GM20000 (cell line): ENCODE measurements at places on chromosomes 12 and 14.

DNA sequence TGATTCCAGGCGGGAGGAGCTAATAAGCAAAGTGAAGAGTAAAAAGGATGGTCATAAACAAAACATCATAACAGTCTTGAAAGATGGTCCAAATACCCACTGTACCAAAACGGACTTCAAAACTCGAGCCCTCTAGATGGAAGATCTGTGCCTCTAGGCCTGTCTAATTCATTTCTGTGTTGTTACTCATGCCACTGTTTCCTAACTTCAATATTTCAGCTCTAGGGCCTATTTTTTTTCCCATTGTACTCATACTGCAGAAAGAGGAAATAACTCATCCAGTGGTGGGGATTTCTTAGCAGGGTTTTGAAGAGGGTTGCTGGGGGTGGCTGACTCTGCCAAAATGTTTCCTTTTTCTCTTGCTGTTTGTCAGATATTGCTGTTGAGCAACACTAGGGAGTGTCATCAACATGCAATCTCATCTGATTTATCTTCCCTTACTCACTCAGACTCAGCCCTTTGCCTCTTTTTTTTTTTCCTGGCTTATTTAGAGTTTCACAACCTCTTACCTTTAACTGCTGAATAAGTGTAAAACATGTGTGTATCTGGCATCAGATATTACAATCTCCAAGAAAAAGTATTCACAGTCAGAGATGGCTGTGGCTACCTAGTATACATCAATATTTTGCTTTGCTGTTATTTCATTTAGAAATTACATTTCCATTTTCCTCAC lies 189.6 kb downstream of the DUSP6 start:
- DNase-seq, result peak; percentile 12

DNA sequence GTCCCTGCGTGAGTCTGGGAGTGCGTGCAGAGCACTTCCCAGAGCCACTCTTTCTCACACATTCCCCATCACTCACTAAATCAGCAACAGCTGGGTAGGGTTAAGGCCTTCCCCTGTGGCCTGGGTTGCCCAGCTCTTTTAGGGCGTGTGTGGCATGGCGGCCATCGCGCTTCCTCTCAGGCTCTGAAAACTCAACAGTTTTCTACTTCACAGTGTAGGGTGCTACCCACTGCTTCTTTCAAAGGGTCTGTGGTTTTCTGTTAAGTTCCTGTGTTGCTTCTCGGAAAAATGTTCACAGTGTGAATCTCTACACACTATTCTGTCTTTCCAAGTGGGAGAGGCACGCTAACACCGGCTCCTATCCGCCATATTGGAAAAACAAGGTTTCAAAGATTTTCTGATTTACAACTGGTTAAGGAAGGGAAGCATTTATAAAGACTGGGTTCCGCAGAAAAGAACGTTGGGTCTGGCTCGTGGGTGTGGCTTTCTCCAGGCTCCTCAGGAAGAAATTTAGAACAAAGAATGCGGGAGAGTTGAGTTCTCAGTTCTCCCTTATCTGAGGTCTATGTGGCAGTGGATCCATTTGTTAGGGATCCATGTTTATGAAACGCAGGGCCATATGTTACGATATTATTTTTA lies 34.9 kb upstream of the AEBP2 start:
- DNase-seq, result no peak

DNA sequence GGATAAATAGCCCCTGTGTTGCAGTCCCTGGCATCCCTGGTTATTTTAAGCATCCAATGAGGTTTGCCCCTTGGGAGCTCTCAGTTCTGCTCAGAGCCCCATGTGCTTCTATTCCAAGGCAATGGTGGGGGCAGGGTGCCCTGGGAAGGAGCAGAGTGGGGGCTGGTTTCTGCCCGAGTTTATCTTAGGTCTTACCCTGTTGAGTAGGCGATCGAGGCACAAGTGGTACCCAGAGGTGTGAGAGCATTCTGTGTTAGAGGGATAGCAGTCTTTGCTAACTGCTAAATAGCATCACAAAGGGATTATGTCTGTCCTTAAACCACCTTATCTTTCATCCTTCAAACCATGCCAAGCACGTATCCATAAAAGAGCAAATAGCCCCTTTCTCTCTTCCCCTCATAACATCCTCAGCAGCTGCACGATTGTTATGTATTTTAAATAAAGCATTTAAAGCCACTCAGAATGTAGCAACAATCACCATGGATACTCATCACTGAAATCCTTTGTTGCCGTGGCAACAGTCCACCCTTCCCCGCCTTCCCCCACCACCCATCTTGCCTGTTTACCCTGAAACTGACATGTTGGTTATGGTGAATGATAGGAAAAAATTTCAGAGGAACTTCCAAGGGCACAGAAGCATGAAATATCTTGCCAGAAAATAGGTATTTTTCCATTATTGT lies 139.3 kb downstream of the PTPN11 start:
- no peak for DNase-seq

DNA sequence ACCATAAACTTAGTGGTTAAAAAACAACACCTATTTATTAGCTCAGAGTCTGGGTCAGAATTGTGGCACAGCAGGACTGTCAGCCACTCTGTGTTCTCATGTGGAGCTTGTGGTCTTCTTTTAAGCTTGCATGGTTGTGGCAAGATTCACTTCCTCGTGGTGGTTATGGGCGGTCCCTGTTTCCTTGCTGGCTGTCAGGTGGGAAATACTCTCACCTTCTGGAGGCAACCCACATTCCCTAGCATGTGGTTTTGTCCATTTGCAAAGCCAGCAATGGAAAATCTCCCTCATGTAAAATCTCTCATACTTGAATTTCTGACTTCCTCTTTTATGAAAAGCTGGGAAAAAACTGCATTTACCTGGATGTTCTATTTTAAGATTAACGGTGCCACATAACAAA lies 229.8 kb downstream of the ALX1 start:
- DNase-seq, result no peak

DNA sequence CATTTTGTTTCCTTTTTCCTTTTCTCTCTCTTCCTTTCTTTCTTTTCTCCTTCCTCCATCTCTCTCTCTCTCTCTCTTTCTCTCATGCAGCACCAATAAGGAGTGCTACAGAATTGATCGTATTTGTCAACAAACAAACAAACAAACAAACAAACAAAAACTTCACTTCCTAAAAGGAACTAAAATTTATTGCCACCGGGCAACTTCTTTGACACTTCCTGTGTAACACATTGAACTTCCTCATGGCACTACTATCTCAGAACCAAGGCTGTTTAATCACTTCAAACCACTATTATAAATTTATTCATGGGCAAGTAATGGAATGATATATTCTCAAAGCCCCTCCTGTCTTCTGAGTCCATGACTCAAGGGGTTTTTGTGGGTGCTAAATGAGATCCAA lies 51.3 kb downstream of the SERPINA3 start:
- DNase-seq, result no peak

DNA sequence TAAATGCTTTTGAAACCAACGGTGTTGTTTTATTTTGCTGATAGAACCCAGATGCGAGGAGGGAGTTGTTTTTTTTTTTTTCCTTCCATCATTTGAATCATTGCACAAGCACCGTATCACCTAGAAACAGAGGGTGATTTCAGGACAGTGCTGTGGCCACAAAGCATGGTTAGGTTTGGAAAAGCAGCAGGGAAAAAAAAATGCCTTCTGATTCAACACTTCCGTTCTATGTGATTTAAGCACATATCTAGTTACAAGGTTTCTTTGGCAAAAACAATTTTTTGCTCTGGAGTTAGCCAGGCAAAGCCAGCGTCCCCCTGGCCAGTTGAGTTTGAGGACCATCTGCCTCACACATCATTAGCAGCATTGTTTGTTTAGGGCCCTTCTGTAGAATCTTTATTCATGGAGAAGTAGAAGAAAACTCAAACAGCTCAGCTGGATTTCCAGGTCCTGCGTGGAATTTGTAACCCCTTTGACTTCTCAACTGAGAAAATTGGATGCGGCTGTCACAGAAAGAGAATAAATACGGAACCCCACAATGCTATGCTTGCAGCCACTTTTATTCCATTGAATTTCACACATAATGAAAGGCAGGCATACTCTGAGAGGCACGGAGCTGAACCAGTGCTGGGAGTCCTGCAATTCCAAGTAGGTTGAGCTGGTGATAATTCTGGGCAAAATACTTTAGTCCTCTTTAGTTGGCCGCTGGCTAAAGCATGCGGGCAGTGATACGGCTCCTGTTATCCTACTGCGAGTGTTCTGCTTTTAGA lies 17.0 kb upstream of the WNT5B start:
- DNase-seq, result no peak

DNA sequence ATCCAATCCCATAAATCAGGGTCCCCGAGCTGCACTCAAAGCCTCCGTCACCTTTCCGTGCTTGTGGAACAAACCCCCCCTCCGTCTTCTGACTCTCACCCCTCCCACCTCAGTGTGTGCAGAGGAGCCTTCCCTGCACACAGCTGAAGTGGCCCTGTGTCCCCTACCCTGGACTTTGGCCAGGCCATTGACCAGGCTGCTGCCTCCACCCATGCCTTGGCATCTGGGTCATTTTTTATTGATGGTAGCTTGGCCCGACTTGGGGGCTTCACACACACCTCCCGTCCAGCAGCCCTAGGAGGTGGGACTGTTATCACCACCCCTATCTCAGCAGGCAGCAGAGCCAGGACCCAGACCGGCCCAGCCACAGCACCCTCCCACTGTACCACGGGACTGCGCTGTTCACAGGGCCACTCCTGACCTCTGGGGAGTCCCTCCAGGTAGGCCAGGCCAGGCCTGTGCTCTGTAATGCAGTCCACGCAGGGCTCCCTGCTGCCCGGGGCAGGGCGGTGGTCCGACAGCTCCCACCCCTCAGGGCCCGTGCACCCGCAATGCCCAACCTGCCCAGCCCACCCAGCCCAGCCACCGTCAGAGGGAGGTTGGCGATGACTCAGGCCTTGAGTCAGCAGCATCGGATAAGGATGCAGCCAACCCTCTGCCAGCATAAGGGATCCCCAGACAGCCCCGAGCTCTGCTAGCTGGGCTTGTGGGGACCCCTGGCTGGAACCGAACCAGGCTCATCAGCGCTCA lies 9.2 kb upstream of the INF2 start:
- DNase-seq, result no peak

- no peak for DNase-seq
These were observed 21.1 kb downstream of the BEGAIN start for GRCh38 chr14:100566119-100566518.

- no peak for DNase-seq
These were observed 105.3 kb upstream of the GSC start for GRCh38 chr14:94875256-94875655.

- no peak for DNase-seq
These were observed 20.7 kb downstream of the COCH start for GRCh38 chr14:30894923-30895515.

GRCh38 chr12:62640910-62641448 lies 174.4 kb downstream of the MON2 start:
- DNase-seq, result peak; percentile 73

DNA sequence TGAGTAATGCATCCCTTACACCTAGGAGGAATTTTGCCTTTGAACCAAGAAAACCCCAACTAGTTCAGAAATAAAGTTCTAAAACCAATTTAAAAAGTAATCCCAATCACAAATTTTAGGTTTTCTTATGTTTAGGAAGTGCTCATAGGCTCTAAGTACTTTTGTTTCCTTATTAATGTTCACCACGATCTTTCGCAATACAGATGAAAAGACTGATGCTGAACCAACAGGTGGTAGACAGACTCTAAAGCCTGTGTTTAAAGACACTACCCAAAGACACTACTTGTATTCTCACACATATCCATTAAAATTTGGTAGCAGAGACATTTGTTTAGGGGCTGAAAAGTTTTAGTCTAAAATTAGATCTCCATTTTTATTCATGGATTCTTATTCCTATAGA lies 10.6 kb upstream of the PHLDA1 start:
- no peak for DNase-seq

DNA sequence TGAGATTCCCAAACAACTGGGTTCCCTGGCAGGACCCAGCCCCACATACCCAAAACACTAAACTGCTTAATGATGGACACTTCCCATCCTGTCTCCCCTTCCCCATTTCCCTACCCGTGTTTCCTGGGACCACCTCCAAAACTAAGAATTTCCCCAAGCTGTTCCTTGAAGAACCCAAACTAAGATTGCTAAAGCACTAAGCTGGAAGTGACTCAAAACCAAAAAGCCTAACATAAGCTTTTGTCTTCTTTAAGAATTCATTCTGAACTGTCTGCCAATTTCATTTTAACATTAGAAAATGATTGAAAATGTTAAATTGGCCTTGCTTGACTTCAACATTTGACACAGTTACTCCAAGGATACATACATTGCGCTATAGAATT lies 29.5 kb upstream of the STAB2 start:
- DNase-seq, result no peak

DNA sequence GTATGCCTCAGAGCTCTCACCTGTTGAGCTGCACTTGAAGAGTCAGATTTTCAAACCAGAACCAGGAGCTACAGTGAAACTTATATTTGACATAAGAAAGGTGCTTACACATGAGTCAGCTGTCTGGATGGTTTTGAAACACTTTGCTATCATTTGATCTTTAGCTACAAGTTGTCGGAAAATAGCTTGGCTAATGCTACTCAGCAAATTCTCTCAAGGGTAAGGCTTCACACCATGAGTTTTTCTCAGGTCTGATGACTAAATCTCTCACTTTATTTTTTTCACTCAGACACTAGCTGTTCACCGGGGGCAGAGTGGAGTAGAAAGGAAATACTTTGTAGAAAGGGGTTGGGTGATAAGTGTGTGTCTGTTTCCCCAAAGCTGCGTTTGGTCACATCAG lies 171.8 kb downstream of the FLRT2 start:
- no peak for DNase-seq

GRCh38 chr14:77457115-77457521 lies 283 bp downstream of the VIPAS39 start:
- DNase-seq, result no peak

DNA sequence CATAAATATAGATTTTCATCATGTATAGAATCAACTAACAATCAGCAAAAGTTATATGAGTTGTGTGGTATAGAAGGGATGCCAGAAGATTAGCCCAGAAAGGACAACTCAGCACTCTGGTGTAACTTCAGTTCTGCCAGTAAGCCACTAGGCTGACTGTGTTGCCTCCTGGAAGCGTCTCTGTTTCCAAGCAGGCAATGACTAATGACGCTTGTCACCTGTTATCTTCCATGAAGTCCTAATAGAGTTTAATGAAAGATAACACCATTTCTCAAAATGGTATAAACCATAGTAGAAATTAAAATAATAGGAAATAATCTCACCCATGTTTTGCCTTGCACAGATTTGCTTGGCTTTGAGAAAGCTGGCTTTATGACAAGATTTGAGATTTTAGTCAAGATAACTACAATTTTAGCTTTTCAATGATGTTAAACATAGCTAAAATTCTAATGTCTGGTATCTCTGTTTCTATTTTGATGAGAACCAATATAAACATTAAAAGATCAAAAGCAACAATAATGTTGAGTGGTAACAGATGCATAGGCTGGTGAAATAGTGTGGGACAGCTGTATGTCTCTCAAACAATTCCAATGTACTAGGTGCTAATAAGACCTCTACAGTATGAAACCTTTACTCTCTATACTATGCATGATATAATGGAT lies 9.0 kb upstream of the RNU6-7 start:
- no peak for DNase-seq

- DNase-seq, result peak; percentile 46
These were observed 156.8 kb downstream of the KCNA5 start for GRCh38 chr12:5200278-5201087.

- no peak for DNase-seq
These were observed 17.0 kb upstream of the IRF2BPL start for GRCh38 chr14:77045238-77046162.
